ENCODE measurements at places on chromosomes 7 and 10.

- no peak overlapping the region for H3K4me3 ChIP-seq
- no peaks in the 10 kb centered on the region for H3K27me3 ChIP-seq
- H3K4me1 ChIP-seq: no peaks in the 10 kb centered on the region
- DNase-seq: no peak
- H3K36me3 ChIP-seq: no peaks in the 10 kb centered on the region
- no peak overlapping the region for H3K27ac ChIP-seq
These were observed 21.0 kb downstream of the RNLS start for GRCh38 chr10:88562152-88562551.

DNA sequence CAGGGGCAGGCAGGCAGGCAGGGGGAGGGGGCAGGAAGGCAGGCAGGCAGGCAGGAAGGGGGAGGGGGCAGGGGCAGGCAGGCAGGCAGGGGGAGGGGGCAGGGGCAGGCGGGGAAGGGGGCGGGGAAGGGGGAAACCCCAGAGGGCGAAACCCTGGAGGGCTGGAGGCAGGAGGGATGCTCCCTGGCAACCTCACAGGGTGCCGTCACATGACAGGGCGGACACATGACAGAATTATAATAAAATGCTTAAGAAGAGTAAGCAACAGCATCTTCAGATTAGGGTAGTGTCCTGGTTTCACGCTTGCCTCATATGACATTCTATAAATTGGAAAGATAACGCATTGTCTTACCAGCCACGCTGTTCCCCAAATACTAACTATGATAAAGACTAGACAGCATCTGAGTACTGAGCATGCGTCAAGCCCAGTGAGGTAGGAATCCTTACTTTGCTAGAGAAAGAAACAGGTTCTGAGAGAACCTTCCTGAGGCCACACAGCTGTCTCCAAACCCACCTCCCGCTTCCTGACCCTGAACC lies 131.6 kb downstream of the DIP2C start:
- H3K4me1 ChIP-seq: peaks cover 9% of the 10 kb centered on the region
- DNase-seq: no peak
- no peak overlapping the region for H3K4me3 ChIP-seq
- no peaks in the 10 kb centered on the region for H3K36me3 ChIP-seq

DNA sequence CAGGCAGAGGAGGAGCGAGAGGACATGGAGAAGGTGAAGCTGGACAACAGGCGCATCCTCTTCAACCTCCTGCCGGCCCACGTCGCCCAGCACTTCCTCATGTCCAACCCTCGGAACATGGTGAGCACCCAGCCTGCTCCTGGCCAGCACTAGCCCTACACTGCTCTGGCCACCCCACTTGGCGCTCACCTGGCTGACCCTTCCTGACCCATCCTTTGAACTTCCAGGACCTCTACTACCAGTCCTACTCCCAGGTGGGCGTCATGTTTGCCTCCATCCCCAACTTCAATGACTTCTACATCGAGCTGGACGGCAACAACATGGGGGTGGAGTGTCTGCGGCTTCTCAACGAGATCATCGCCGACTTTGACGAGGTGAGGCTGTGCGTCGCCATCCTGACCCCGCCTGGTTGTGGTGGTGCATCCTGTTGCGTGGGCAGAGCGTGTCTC lies 129.2 kb downstream of the ADCY1 start:
- H3K36me3 ChIP-seq: no peaks in the 10 kb centered on the region
- no peaks in the 10 kb centered on the region for H3K4me1 ChIP-seq
- no peaks in the 10 kb centered on the region for H3K27me3 ChIP-seq
- DNase-seq: no peak
- no peak overlapping the region for H3K27ac ChIP-seq

- DNase-seq: no peak
- H3K27ac ChIP-seq: no peak overlapping the region
- H3K36me3 ChIP-seq: no peaks in the 10 kb centered on the region
- H3K27me3 ChIP-seq: no peaks in the 10 kb centered on the region
- H3K4me1 ChIP-seq: no peaks in the 10 kb centered on the region
These were observed 202.1 kb downstream of the TMEM26 start for GRCh38 chr10:61251089-61251488.

DNA sequence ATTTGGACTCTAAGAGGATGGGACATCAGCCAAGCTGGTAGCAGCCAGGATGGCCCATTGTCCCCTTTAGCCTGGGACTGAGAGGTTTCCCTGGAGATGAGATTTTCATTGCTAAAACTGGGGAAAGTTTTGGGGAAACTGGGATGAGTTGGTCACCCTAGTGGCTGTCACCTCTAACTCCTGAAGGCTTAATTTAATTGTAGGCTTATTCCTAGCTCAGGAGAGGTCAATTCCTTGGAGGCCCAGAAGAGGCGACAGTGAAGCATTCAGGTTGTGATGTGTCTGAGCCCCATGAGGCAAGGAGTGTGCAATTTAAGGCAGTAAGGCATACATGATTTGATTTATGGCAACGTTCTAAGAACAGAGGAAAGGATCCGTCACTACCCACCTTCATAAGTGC lies 24.9 kb upstream of the JAZF1 start:
- no peak for DNase-seq
- H3K4me1 ChIP-seq: no peaks in the 10 kb centered on the region
- H3K27ac ChIP-seq: no peak overlapping the region
- H3K4me3 ChIP-seq: no peak overlapping the region
- no peaks in the 10 kb centered on the region for H3K36me3 ChIP-seq

GRCh38 chr7:156577645-156578577 lies 62.7 kb upstream of the RNF32 start:
- no peak for DNase-seq
- no peaks in the 10 kb centered on the region for H3K27me3 ChIP-seq
- no peak overlapping the region for H3K4me3 ChIP-seq
- no peak overlapping the region for H3K27ac ChIP-seq

DNA sequence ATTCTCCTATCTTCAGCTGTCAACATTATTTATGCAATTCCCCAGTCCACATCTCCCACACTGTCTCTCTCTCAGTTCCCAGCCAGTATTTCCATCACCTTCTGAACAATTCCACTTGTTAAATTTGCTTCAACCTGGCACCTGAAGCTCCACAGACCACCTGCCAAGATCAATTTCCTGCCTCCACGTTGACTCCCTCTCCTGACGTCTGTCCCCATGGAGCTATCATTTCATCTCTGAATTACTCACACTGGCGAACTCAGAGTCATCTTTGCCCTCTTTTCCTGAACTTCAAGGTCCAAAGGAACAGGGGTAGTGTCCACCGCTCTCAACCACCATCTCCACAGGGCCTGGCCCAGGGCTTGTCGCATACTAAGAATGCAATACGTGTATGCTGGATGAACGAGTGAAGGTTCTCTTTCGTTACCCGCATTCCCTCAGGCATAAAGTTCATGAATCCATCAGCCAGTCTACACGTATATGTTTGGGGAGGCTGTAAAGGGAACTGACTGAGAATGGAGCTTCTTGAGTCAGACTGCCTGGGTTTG lies 183.3 kb downstream of the JCAD start:
- no peaks in the 10 kb centered on the region for H3K27me3 ChIP-seq
- no peak for DNase-seq
- H3K4me1 ChIP-seq: no peaks in the 10 kb centered on the region
- no peak overlapping the region for H3K4me3 ChIP-seq
- no peak overlapping the region for H3K27ac ChIP-seq
- no peaks in the 10 kb centered on the region for H3K36me3 ChIP-seq

DNA sequence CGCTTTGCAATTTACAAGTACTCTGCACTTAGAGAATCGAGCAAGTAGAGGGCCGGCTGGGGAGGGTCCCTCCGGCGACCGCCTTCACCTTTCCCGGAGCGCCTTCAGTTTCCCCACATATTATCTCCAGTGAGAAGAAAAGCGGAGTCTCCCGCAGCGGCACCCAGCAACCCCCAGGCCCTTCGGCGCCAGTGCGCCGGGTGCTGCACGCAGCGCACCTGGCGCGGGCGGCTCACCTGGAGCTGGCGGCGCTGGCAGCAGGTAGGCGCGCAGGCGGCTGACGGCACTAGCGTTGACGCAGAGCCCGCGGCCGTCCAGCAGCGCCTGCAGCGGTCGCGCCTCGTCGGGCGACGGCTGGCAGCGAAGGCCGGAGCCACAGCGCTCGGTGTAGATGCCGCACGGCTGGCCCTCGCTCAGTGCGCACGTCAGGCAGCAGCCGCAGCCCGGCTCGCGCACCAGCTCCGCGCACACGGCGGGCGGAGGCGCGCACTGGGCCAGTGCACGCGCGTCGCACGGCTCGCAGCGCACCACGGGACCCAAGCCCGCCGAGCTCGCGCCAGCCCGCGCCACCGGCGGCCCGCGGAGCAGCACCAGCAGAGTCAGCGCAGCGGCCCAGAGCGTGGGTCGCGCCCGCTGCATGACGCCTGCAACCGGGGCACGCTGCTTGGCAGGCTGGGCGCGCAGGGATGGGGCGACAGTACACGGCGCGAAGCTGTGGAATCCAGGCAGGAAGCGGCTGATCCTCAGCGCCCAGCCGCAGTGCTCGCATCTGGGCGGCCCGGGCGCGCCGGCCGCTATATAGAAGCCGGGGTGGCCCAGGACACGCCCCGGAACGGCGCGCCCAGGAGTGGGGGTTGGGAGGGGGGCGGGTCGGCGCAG lies at the start of gene IGFBP3:
Gene IGFBP3 (minus strand): TSS at position 771 of the 879 bp plus-strand sequence. CDS start 132 bp downstream, at position 639.
- DNase-seq: peak; percentile 93
- H3K4me1 ChIP-seq: peaks cover 20% of the 10 kb centered on the region
- peaks cover 56% of the 10 kb centered on the region for H3K27me3 ChIP-seq
- H3K4me3 ChIP-seq: peak within 1 kb of the TSS; percentile 61
- H3K36me3 ChIP-seq: no peaks in the 10 kb centered on the region

DNA sequence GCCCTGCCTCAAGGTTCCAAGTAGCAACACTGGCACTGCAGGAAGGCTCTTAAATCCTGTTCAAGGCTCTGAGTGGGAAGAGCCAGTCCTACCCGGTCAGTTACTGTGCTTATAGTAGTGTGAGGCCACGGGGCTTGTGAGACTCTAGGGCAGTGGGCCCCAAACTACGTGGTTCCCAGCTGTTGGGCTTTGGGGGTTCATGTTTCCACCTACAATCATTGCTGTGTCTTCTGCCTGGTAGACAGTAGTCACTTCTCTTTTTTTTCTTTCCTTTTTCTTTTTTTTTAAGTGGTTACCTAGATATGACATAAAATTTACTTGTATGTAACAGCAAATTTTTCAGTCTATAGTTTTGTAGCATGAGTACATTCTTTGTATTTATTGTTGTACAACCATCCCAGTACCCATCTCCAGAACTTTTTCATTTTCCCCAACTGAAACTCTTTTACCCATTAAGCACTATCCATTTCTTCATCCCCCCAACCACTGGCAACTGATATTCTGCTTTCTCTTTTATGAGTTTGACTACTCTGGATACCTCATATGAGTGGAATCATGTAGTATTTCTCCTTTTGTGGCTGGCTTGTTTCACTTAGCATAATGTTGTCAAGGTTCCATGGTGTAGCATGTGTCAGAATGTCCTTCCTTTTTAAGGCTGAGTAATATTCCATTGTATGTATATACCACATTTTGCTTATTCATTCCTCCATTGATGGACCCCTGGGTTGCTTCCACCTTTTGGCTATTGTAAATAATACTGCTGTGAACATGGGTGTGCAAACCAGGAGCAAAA lies 7.7 kb downstream of the UBTD1 start:
- no peak overlapping the region for H3K4me3 ChIP-seq
- peaks cover 4% of the 10 kb centered on the region for H3K4me1 ChIP-seq
- H3K27ac ChIP-seq: no peak overlapping the region
- H3K27me3 ChIP-seq: peaks cover 6% of the 10 kb centered on the region

DNA sequence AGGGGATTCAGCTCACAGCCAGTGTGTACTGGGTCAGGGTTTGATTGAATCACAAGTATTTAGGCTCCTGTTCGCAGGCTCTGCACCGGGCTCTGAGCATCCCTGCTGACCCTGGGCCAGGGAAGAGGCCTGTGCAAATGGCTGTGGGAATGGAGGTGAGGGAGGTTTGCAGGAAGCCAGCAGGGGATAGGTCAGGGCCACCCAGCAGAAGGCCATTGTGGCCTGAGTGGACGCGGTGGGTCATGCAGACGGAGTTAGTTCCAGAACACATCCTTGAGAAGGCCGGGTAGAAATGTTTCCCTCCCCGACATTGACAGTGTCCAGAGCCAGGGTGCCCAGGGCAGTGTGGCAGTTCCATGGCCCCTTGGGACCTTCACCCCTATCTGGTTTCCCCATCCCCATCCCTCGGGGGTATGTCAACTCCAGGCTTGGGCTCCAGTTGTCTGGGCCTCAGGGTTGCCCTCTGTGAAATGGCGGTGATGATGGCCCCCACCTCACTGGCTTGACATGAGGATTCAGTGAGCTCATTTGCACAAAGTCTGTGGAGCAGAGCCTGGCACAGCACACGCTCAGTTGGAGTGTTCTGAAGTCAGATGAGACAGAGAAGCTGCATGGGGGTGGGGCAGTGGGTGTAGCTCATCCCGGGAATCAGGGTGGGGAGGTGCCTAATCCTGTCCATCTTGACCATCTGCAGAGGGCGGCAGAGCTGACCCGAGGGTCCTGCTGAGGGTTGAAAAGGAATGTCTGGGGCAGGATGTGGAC lies 107.6 kb downstream of the ADCY1 start:
- H3K36me3 ChIP-seq: no peaks in the 10 kb centered on the region
- no peaks in the 10 kb centered on the region for H3K27me3 ChIP-seq
- no peak overlapping the region for H3K27ac ChIP-seq

DNA sequence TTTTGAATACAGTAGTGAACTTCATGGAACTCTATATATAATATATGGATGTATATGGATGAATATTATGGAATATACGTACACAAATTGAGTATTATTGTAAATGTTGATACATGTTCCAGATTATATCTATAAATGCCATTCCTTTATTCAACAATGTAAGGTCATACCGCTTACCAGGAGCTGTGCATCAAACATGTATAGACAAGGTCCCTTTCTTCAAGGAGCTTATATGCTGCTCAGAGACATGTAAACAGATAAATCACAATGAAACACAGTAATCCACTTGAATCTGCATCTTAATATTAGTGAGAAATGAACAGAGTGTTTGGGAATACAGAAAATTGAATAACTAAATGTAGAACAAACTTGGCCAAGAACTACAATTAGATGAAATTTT lies 898 bp upstream of the SEM1 start:
- no peak overlapping the region for H3K27ac ChIP-seq
- DNase-seq: no peak
- peaks cover 8% of the 10 kb centered on the region for H3K36me3 ChIP-seq
- no peak overlapping the region for H3K4me3 ChIP-seq
